ENCODE measurements at places on chromosomes 5 and 9.

- DNase-seq, result no peak
These were observed 134.6 kb downstream of the ISL1 start for GRCh38 chr5:51517838-51518237.

DNA sequence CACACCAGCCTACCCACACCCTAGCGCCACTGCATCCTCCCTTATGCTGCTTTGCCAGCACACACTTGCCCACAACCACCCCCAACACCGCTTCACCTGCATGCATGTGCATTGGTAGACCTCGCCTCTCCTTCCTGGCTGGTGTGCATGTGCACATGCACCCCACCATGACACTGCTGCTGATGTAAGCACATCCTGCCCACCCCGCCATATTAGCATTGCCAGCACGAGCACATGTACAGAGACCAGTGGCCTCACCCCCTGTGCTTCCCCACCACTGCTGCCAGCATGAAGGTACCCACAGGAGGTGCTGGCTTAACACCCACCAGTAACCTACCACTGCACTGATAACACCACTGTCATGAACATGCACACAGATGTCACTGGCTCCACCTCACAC is 218.2 kb downstream of the SLCO4C1 start:
- DNase-seq, result no peak

DNA sequence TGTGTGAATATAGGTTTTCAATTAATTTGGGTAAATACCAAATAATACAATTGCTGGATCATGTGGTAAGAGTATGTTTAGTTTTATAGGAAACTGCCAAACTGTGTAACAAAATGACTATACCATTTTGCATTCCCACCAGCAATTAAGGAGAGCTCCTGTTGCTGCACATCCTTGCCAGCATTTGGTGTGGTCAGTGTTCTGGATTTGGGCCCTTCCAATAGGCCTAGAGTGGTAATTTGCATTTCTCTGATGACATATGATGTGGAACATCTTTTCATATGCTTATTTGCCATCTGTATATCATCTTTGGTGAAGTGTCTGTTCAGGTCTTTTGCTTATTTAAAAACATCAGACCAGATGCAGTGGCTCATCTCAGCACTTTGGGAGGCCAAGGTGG is 11.6 kb upstream of the RFK start:
- no peak for DNase-seq

DNA sequence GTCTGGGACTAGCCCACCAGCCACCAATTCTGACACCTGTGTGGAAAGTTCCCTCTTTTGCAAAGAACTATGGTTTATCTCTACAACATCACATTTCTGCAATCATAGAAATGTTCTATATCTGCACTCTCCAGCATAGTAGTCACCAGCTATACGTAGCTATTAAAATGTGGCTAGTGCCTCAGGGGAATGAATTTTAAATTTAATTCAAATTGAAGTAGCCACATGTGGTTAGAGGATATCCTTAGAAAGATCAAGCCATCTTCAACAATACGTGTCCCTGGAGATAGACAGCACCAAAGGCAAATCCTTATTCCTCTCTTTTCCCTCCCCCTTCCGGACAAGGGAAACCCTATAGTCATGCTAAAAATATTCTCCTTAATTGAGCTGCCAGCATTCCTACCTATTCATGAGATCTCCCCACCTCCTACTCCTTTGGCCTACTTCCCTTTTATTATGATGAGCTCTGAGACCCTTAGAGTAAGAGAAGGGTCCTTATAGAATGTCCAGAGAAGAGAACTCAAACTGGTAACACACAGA is 11.1 kb downstream of the LCP2 start:
- DNase-seq, result no peak

GRCh38 chr5:170430866-170431437 is 41.8 kb upstream of the KCNMB1 start:
- no peak for DNase-seq
